Endothelial cell of coronary artery (primary cell): ENCODE measurements at places on chromosomes 12 and 14. TPM values are rescaled to one million over a fixed set of nuclear protein-coding genes. Genes with fewer than 3 reads are reported as not detected.

The TMTC1 gene
- total RNA-seq = 2.8 and 45.8 TPM in 2 replicates

The SHMT2 gene
- 132 and 202 TPM in 2 replicates for total RNA-seq

The PLEKHG3 gene
- 3.6 and 5.2 TPM in 2 replicates for total RNA-seq

The P2RX2 gene
- not detected in 2 replicates for total RNA-seq

The CBLN3 gene
- total RNA-seq = 1.3 and 2.6 TPM in 2 replicates

The DNAJC22 gene
- total RNA-seq = 0.27 and 2.0 TPM in 2 replicates

The RNASE2 gene
- total RNA-seq = not detected in 2 replicates

The RHEBL1 gene
- total RNA-seq = 0.94 and 2.1 TPM in 2 replicates

The GLS2 gene
- total RNA-seq = under 0.01 and 0.18 TPM in 2 replicates

The LAG3 gene
- total RNA-seq = under 0.01 and 0.09 TPM in 2 replicates

The HECTD1 gene
- total RNA-seq = 291 and 294 TPM in 2 replicates

The NKX2-1 gene
- total RNA-seq = not detected in 2 replicates
